ENCODE measurements at places on chromosomes 3 and 15.

DNA sequence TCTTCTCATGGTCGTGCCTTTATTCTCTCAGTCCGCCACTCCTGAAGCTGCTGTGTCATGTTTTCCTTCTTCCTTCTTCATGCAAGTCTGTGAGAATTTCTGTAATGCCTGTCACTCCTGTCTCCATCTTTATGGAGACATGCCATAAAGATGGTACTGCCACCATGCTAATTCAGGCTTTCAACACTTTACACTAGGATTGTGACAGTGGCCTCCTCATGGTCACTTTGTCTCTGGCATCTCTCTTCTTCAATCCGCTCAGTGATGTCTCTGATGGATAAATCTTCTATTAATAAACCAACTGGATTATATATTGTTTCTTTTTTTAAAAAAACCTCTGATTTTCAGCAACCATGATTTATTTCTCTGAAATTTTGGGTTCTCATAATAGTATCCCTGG lies 18.1 kb downstream of the PPM1L start:
- no peak for DNase-seq

DNA sequence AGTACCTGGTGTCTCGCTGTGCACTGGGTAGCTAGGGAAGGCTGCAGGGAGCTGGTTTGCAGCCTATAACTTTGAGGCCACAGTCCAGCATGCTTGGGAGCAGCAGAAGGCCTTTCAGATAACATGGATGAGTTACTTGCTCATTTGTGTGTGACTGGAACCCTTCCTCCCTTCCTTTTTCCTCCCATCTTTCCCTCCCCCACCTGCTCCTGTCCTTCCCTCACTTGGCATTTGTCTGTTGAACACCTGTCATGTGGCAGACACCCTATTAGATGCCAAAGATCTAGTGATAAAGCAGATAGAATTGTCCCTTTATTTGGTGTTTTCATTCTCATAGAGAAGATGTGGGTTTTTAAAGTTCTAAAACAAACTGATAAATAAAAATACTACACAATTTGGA lies 71.6 kb downstream of the LRTM1 start:
- no peak for DNase-seq

DNA sequence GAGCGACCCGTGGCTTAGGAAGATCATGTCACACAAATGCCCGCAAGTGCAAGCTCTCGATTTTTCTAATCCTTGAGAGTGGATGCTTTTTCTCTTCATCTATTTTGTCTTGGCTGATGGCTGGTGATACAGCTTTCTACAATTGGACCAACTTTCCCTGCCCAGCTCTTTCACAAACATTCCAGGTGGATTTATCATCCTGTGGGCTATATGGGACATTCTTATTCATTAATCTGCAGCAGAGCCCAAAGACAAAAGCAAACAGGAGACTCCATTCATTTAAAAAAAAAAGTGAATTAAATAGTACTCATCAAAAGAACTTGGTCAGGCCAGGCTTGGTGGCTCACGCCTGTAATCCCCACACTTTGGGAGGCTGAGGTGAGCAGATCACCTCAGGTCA lies 14.2 kb upstream of the TSEN2 start:
- DNase-seq: no peak

DNA sequence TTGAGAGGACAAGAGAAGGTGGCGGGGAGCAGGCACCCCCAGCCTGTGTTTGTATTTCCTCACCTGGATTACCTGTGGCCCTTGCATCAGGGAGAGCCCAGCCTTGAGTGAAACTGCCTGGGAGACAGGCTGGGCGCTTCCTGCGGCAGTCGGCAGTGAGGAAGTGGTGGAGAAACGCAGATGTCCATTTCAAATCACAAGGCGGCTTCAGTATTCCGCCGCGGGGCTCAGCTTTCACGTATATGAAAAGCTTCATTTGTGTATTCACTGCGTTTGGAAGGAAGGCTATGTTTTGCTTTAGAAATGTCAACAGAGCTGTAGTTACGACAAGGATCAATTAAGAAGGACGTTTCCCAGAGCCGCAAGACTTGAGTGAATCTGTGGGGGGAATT lies 167.4 kb upstream of the CTDSPL start:
- DNase-seq: peak; percentile 47

GRCh38 chr3:131962982-131963381 lies 71.8 kb downstream of the CPNE4 start:
- DNase-seq: no peak
